Brain microvascular endothelial cell (primary cell): ENCODE measurements at places on chromosomes 12 and 14.

GRCh38 chr14:90522571-90523191 lies 125.9 kb downstream of the CALM1 start:
- DNase-seq = no peak

DNA sequence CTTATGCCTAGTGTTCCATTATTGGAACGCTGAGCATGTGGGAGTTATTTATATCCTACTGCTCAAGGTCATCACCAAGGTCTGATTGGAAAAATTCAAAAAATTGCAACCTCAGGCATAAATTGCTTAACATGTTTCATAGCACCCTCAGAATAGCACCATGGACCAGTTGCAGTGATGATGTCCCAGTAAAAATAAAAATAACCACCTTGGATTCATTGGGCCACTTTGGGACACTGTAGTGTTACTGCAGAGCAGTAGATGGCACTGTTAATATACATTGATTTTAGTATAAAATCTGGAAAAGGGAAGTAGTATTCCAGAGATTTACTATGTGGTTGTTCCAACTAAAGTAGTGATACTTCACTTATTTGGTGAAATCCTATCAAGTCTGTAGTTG lies 31.0 kb upstream of the PTCSC3 start:
- DNase-seq = no peak

DNA sequence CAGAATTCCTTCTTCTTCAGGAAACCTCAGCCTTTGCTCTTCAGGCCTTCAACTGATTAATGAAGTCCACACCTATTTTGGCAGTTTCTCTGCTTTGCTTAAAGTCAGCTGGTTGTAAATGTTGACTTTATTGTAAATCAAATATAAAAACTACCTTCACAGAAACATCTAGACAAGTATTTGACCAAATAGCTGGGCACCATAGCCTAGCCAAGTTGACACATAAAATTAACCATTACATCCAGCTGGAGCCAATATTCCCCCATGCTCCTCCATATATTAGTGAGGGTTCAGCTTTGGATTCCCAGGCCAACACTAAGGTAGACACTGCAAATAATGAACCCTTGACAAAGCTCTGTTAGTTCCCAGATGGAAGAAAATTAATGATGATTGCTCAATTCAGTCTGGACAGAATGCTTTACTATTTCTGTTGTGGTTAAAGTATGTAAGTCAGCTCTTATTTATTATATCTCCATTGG lies 125.5 kb downstream of the ZFP36L1 start:
- no peak for DNase-seq

- peak; percentile 74 for DNase-seq
Measured at GRCh38 chr12:57093415-57094207, 4.7 kb downstream of the NAB2 start.

DNA sequence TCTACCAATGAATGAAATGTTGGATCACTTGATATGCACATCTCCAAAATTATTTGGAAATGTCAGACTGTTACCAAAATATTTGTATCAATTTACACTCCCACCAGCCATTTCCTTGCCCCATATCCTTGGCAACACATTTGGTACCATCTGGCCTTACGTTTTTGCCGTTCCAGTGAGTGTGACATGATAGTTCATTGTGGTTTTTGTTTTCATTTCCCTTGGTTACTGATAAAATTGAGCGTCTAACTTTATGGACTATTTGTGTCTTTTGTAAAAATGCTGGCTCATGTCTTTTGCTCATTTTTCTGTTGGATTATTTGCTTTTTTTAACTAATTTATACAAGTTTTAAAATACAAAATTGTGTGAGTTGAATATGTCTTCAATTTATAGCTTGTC lies 11.0 kb downstream of the KLHDC1 start:
- no peak for DNase-seq

DNA sequence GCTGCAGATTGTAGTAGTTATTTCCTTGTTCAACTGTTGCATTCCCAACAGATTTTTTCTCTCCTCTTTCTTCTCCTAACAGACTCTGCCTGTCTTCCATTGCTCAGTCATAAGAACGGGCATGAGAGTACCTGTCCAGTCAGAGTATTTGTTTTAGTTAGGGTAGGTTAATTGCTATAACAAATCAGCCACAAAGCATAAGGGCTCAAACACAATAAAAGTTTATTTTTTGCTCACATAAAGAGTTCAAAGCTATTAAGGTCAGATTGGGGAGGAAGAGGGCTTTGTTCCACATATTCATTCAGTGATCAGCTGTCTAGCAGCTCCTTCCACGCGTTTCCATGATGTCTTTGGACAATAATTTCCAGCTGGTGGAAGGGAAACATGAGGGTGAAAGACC lies 92.8 kb upstream of the PLXNC1 start:
- DNase-seq = no peak

- no peak for DNase-seq
Measured at GRCh38 chr12:129566800-129567199, 337.0 kb downstream of the TMEM132D start.

DNA sequence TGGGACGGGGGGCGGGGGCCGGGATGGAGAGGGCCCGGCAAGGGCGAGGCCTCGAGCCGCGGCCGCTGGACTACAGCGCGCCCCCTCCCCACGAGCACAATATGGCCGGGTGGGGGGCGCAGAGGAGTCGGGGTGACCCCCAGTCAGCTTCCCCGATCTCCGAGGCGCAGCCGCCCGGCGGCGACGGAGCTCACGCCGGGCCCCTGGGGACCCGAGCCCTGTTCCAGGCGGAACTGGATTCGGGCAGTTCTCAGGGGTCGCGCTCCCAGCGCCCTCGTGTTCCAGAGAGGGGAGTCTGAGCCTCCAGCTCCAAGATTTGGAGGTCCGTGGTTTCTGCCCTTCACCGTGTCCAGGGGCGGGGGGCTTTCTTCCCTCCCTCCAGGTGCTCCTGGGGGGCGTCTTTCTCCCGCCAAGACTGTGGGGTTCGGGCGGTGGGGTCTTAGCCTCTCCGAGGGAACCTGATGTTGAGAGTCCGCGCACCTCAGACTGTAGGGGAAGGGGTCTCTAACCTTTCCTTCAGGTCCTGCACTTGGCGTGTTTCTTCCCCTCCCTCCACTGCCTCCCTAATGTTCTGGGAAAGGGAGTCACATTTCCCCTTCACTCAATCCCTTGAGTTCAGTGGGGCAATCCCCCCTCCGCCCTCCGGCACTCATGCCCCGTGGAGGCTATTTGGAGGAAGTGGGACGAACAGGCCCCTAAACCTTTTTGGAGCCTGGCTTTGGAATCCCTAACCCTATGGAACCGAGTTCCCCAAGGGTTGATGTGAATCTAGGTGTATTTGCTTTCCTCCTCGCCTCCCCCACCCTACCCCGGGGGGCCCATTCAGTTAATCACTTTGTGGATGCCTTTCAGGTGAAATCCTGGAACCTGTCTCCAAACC lies 584 bp downstream of the ACVR1B start:
- no peak for DNase-seq

DNA sequence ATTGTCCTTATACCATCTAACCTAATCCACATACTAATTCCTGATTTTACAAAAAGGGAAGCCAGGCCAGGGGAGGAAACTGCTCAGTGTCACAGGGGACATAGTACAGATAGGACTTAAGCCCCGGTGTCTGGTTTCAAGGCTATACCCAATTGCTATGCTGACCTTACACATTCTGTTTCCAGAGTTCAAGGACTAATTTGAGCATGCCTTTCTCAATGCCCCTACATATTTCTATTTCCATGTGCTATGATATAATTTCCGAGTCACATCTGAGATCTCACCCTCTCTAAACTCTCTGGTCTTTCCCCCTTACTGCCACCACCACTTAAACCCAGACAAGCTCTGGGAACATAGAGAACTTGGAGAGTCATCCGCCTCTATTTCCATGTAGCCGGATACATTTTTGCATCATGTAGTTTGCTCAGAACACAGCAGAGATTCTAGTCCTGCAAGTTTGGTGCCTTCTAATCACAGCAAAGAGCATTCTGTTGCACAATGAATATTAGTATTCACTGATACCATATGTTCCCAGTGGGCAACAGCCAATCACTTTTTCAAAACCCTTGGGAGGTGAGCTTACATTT lies 34.2 kb downstream of the PPM1H start:
- no peak for DNase-seq

GRCh38 chr14:68756000-68756481 lies 36.8 kb downstream of the ZFP36L1 start:
- no peak for DNase-seq

GRCh38 chr12:67754933-67755697 lies 106.6 kb downstream of the DYRK2 start:
- DNase-seq = no peak

DNA sequence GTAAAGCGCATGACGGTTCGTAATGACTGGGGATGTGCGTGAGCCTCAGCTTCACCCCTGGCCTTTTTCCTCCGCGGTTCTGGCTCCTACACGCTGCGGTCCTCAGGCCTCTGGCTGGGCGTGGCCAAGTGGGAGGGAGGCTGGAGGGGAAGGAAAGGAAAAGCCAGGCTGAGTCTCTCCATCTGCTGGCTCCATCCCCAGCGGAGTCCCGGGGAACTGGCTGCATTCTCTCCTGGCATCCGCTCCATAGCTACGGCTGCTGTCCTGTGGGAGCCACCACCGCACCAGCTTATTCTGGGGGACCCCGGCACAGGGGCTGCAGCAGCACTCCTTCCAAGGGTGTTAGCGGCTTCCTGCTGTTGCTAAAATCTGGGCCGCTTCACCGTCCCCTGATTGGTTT lies 68.2 kb upstream of the SLC24A4 start:
- DNase-seq = peak; percentile 12

DNA sequence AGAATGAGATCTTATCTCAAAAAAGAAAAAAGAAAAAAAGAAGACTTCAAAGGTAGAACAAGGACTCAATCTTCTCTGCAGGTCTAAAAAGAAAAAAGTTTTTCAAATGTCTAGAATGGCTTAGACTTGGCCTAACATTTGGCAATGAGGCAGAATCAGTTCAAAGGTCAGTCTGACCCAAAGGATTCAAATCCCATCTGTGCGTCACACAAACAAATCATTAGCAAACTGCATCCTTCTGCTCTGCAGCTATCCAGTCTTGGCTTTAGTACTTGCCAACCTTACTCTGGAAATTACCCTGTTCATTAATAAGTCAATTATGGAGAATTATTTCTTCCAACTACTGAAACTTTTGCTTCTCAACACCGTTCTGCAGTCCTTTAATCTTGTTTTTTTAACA lies 3.1 kb downstream of the YAF2 start:
- DNase-seq = no peak

DNA sequence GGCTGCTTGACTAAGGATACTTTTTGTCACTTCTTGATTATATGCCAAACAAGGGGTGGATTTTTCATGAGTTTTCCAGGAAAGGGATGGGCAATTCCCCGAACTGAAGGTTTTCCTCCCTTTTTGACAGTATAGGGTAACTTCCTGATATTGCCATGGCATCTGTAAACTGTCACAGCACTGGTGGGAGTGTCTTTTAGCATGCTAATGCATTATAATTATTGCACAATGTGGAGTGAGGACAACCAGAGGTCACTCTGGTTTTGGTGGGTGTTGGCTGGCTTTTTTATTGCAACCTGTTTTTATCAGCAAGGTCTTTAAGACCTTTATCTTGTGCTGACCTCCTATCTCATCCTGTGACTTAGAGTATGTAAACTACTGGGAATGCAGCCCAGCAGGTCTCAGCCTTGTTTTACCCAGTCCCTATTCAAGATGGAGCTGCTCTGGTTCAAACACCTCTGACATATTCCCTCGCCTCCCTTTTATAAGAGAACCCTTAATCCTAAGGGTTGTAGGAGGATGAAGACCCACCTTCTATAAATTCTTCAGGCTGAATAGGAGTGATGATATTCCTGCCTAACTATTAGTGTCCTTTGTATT lies 471.2 kb downstream of the ATP23 start:
- no peak for DNase-seq

- DNase-seq = no peak
Measured at GRCh38 chr12:78878459-78878858, 13.9 kb downstream of the SYT1 start.

DNA sequence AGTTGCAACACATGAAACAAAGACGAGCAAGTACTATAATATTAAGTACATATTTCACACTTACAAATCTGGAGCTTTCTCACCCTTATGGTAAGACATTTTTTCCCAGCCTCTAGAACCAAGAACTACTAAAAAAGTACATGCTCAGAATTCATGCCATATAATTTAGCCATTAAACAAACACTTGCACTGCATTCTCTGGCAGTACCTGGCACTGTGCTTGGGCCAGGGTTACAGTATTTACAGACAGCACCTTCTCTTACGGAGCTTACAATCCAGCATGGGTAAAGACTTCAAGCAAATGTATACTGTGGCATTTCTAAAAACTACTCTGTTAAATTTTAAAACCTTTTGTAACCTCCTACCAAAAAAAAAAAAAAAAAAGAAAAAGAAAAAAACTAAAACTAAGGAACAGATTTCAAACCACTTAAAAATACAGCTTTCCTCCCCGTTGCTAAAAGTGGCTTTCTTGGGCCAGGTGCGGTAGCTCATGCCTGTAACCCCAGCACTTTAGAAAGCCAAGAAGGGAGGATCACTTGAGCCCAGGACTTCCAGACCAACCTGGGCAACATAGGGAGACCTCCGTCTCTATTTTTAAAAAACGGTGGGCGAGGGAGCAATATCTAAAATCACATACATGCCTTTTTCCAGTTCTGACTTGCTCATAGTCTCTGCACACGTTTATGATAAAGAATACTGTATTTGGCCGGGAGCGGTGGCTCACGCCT lies 956 bp downstream of the GNPTAB start:
- no peak for DNase-seq

DNA sequence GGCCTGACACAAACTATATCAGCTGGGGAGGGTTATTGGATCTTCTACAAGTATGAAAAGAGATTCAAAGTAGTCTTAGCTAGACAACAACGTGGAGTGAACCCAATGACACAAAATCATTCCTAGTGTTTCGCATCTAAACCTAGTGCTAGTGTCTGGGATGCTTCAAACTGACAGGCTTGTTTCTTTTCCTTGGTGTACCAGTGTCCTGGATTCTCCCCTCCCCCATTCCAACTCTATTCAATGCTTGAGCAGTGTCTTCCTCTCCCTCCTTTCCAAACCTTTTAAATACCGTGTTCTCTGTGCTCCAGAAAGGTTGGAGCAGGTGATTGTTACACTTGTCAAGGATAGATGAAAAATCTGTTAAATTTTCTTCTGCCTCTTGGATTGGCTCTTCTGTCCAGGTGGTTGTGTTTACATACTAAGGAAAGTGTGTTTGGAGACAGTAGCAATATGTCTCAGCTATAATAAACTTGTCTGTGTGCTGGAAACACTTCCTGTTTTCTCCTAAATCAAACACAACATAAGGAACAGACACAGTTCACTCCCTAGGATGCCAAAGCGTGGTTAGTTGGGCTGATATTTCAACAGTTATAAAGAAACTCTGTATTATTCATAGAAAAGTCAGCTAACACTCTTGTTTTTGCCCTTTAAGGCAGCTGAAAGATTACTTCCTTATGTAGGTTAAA lies 14.4 kb upstream of the GUCY2C start:
- no peak for DNase-seq

DNA sequence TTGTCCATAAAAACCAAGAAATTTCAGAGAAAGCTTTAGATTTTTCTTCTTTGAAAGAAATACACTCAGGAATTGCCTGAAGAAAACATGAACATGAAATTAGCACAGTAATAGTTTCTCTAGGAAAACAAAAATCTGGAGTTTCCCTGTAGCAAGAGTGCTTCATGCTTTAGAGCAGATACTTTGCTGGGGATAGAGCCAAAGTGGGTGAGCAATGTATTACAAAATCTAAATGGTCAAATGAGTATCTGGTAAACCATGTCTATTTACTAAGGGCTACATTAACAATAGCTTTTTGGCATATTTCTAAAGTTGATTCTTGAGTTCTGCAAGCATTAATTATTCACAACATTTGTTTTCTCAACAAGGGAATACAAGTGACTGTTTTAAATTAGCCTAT lies 26.2 kb downstream of the AVPR1A start:
- no peak for DNase-seq

- DNase-seq = no peak
Measured at GRCh38 chr12:116011217-116011616, 266.3 kb downstream of the MED13L start.

- peak; percentile 68 for DNase-seq
Measured at GRCh38 chr12:54603173-54603814, 14.8 kb upstream of the PPP1R1A start.
